Psoas muscle (tissue), 8 donors: ENCODE measurements at places on chromosomes 7 and 10. TPM values are rescaled to one million over a fixed set of nuclear protein-coding genes. Genes with fewer than 3 reads are reported as not detected.

Gene POLR2J2
- 1.6 TPM for polyA plus RNA-seq

DNA sequence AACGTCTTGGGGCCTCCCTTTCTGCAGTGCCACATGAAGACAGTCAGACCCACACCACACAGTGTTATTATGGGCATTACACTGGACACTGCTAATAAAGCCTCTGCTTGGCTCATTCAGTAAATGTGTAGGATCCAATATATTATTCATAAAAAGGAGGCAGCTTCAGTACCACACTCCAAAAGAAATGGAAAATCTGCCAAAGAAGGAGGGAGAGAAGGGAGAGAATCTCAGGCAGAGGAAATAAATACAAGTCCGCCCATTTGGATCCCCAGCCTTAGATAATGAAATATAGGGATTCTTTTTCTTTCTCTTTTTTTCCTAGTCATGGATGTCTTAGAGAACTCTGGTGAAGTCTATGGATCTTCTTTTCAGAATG is 162.2 kb downstream of the ELMO1 start:
- no peak for DNase-seq

- DNase-seq: no peak
These were observed 63.8 kb downstream of the SLC37A3 start for GRCh38 chr7:140334341-140335057.

GRCh38 chr10:85761906-85762445 is 604.6 kb downstream of the GRID1 start:
- DNase-seq: no peak

DNA sequence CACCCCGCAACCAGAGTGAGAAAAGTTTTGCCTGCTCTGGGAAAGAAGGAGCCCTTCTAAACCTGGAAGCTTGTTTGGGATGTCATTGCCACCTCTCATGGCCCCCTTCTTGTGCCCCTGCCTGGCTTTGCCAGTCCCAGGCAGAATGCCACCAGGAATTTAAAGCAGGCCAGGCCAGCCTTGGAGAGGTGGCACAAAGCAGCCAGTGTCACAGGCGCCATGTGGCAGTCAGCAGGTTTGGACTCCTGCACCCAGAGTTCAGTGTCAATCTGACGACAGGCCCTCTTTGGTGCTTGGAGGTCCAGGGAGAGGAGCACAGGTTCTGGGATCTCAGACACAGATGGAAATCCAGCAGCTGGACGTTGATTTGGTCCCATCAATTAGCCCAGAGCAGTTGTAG is 12.7 kb downstream of the HK1 start:
- no peak for DNase-seq

Gene ZNF804B
- not detected for polyA plus RNA-seq
